ENCODE measurements at places on chromosomes 3 and 15.

GRCh38 chr3:195085356-195086130 is 185.4 kb downstream of the XXYLT1 start:
- no peak for DNase-seq

DNA sequence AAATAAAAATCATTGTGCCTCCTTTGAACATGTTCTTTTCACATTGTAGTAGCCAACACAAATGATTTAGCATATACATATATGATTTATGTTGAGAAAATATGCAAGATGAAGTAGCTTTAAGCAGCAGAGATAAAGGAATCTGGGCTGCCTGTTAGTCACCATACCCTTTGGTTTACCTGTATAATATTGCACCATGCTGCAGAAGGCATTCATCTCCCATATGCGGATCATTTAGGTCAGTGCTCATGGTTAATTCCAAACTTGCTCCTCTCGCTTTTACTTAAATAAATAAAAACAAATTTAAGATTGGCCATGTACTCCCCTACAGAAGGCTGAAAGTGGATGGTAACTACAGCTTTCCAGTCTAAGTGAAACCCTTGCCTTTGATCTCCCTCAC is 86.7 kb upstream of the TBL1XR1 start:
- DNase-seq: no peak

GRCh38 chr15:79408041-79408440 is 24.1 kb upstream of the MINAR1 start:
- no peak for DNase-seq

DNA sequence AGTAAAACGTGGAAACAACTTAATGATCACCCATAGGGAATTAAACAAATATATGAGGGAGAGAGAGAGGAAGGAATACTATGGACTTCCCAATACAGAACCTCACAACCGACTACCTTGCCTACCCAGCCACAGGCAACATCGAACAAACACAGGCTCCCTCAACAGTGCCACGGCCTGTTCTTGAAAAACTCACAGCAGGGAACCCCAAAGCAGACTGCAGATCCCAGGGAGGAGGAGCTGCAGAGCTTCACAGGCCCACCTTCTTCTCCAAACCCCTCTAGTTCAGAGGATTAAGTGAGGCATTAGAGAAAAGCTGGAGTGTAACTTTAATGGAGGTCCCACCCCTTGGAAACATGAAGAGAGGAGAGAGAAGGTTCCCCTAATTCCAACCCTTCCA is 110.2 kb downstream of the ST8SIA2 start:
- no peak for DNase-seq

DNA sequence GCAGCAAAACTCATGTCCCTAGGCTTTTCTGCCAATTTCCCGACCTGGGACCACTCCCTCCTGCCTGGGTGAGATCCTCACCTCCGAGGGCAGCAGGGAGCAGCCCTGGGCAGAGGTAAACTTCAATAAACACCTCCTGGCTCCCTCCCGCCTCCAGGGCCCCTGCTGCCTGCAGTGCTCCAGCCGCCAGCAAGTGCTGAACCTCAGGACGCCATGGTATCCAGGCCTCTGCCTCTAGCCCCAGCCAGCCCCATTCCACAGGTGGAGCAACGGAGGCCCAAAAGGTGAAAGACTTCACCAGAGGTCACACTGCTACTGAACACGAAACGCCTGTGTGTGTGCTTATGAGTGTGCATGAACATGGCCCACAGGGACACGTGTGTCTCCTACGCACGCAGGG is 59.9 kb upstream of the LINGO1 start:
- no peak for DNase-seq

GRCh38 chr3:123334056-123334455 is 114.8 kb downstream of the ADCY5 start:
- no peak for DNase-seq

GRCh38 chr3:8555725-8556472 is 54.3 kb downstream of the LMCD1 start:
- DNase-seq: no peak

DNA sequence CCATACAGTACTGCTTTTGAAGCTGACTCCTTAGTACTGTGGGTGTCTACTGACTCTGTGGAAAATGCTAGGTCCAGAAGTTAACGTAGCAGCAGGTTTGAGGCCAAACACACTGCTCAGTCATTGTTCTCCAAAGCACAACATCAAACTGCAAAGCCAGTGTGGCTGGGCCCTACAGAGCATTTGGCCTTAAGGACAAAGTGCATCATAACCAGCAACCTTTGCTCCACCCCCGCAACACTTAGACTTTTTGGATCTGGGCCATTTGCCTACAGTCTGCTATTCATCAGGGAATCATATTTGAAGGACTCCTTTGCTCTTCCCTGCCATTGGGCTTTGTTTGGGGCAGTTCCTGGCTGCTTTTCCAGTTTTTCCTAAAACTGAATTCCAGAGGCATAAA is 43.1 kb upstream of the ARL6 start:
- DNase-seq: no peak

GRCh38 chr3:51710631-51711351 is 3.9 kb downstream of the GRM2 start:
- DNase-seq: no peak

GRCh38 chr3:147409143-147410115 is at the start of gene ZIC1:
Gene ZIC1, plus strand, starts transcription at chr3:147409365. Its CDS starts 748 bp downstream, at chr3:147410113.
- DNase-seq: no peak

GRCh38 chr3:88189361-88189810 is 39.6 kb downstream of the C3orf38 start:
- DNase-seq: peak; percentile 7

GRCh38 chr3:71358243-71358642 is 225.3 kb downstream of the FOXP1 start:
- peak; percentile 54 for DNase-seq

GRCh38 chr3:29503314-29503713 is 222.4 kb downstream of the RBMS3 start:
- no peak for DNase-seq

GRCh38 chr15:70182858-70183695 is 85.4 kb upstream of the TLE3 start:
- DNase-seq: no peak

- no peak for DNase-seq
Observed at GRCh38 chr3:50372349-50372748, 13.0 kb upstream of the TMEM115 start.

GRCh38 chr3:98402507-98402906 is 12.0 kb downstream of the OR5K3 start:
- DNase-seq: no peak

- no peak for DNase-seq
Observed at GRCh38 chr3:171636666-171637065, 173.6 kb downstream of the PLD1 start.

DNA sequence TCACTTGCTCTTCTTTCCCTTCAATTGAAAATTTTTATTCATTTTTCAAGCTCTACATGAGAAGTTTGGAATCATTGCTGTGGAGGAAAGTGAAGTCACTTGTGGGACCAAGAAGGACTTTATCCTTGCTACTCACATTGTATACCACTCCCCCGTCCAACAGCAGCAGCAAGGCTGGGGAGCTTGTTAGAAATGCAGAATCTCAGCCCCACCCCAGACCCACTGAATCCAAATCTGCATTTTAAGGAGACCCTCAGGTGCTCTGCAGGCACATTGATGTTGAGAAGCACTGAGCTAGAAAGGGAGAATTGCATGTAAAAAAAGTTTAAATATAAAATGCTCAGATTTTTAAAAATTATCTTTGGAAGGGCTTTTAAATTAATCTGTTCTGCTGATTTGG is 202.3 kb upstream of the MRPL3 start:
- DNase-seq: no peak

DNA sequence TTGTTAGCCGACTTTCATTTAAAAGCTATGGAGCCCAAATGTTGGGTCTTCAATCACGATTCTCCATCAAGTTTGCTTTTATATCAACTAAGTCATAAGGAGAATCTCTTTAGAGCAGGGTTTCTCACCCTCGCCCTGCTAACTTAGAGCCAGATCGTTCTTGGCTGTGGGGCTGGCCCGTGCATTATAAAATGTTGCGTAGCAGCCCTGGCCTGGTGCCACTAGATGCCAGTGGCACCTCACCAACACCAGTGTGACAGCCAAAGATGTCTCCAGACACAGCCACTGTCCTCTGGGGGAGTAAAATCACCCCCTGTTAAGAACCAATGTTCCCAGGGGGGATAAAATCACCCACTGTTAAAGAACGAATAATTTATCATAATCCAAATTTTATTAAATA is 226.1 kb downstream of the OCA2 start:
- DNase-seq: no peak

- DNase-seq: no peak
Observed at GRCh38 chr3:123759311-123759710, 124.8 kb downstream of the MYLK start.

- DNase-seq: no peak
Observed at GRCh38 chr15:66747223-66747622, 45.2 kb downstream of the SMAD6 start.

DNA sequence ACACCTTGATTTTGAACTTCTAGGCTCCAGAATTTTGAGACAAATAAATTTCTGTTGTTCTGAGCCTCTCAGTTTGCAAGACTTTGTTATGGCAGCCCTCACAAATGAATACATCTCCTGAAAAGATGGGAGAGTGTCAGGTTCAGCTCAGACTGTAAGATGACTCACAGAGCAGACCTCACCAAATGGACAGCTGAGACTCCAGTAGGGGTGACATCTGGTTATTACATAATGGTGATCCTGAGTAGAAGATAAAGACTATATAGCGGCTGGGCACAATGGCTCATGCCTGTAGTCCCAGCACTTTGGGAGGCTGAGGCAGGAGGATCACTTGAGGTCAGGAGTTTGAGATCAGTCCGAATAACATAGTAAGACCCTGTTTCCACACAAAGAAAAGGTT is 26.2 kb upstream of the MTMR14 start:
- no peak for DNase-seq

DNA sequence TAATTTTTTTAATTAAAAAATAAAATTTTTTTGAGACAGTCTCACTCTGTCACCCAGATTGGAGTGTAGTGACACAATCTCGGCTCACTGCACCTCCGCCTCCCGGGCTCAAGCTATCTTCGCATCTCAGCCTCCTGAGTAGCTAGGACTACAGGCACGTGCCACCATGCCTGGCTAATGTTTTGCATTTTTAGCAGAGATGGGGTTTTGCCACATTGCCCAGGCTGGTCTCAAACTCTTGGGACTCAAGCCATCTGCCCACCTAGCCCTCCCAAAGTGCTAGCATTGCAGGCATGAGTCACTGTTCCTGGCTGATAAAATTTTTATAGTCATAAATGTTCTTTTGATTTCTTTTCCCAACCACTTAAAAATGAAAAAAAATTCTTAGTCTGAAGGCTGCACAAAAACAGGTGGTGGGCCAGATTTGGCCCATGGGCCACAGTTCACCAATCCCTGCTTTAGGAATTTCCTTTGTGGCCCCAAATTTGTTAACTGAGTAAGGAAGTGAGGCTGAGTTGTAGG is 9.2 kb downstream of the UBA5 start:
- no peak for DNase-seq

DNA sequence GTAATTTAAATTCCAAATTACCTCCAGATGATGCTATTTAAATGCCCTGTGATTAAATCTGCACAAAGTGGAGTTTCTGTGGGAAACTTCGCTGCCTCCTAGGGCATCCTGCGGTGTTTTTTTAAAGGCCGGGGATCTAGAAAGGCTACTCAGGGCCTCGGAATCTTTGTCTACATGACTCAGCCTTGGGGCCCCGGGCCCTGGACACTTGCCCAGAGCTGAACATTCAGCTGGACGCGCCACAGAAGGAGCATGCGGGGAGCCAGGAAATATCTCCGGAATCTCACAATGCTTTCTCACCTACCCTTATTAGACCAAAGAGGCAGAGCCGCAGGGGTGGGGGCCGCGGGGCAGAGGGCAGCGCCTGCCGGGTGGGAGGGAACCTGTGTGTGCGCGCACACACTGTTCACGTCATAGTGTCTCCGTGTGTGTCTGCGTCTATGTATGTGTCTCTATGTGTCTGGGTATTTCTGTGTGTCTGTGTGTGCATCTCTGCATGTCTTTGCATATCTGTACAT is 145.5 kb upstream of the TPM1 start:
- no peak for DNase-seq

DNA sequence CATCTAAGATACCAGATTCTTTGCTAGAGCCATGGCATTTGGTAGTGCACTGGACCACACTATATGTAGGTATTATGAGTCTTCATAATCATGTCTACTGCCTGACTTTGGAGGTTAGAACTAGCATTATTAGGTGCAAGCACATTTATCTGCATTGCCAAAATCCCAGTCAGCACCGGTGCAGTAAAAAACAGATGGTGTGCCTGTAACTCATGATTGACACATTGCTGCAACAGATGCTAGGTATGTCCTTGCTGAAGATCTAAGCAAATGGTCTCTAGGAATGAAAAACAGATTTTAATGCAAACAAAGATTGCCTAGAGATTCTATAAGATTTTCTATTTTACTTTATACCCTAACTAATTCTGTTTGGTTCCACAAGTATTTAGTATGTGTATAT is 47.7 kb downstream of the MYO5A start:
- DNase-seq: no peak

- DNase-seq: peak; percentile 81
Observed at GRCh38 chr3:56918111-56918568, 116.4 kb upstream of the ARHGEF3 start.

DNA sequence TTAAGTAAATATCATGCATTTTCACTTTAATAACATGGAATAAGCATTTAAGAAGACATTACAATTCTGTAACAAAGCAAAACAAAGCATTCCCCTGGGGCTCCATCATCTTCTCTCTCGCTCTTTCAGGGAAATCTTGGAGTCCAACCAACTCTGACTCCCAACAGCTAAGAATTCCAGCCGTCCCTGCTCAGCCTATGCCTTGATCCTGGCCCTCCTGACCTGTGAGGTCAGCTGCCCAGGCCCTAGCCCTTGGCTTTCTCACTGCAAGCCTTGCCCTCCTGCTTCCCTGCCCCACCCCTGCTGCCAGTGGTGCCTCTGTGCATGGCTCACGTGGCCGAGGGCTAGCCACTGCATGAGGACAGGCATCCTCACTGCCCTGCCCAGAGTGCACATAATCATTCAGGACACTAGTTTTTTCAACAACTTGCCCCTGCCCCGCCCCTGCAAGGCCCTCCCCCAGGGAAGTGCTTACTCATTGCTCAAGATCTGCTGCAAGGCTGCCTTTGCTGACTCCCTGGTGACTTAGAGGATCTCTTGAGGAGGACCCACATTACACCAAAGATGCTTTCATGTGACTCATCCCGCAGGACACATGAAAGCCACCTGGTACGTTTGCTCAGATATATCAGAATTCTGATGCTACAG is 37.6 kb downstream of the MTMR10 start:
- DNase-seq: no peak

DNA sequence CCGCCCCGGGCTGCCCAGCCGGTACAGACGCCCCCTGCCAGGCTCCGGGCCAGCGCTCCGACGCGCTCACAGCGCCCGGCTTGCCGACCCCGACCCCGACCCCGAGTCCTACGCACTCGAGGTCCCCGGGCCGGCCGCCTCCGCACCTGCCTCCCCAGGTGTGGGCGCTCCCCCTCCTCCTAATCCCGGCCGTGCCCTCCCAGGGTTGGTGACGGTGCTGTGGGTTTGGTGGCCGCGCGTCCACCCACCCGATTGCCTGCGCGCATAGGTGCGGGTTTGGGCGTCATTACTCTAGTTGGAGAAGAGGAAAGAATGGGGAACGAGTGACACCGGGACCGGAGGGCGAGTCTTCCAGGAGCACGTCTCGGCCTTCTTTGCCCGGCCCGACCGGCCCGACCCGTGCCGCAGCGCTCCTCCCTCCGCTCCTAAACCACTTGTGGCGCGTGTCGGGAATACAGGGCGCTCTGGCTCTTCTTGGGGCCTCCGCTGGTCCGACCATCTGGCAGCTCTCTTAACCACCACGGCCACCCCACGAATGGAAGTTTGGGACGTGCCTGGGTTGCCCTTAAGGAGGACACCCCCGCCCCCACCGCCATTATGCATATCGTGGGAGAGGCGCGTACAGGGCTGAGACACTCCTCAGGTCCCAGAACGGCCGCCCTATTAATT is 810 bp upstream of the THRB start:
- DNase-seq: no peak

- DNase-seq: no peak
Observed at GRCh38 chr15:39030291-39031070, 465.9 kb upstream of the RASGRP1 start.
